A172 (cell line): ENCODE measurements at places on chromosomes 12 and 14. TPM values are rescaled to one million over a fixed set of nuclear protein-coding genes. Genes with fewer than 3 reads are reported as not detected.

SMIM10L1 gene
- 5.2 and 8.0 TPM in 2 replicates for total RNA-seq

- no peak for DNase-seq
Observed at GRCh38 chr12:121731473-121731872, 18.9 kb downstream of the TMEM120B start.

GRCh38 chr12:75505706-75506312, 5.6 kb downstream of the KRR1 start:
- DNase-seq = no peak

- DNase-seq = no peak
Observed at GRCh38 chr14:81187832-81188522, 32.8 kb downstream of the GTF2A1 start.

DNA sequence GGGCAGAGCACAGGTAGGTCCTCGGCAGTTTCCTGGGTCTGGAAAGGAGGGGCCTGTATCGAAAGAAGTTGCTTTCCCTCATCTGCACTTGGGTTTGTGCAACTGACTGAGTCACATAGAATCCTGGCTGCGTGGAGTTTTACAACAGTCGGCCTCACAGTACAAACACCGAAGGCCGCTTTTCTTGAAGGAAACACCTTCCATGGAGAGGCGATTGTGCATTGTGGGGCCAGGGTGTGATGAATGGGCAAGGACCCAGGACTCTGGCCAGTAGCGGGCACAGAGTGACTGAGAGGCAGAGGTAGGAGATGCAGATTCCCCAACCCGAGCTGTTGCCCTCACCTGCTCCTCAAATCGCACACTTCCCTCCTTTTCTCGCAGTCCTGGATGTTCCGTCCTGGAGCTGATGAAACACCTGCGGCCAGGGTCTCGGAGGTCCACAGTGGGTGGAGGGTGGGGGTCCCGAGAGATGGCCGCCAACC, 7.7 kb downstream of the CCND2 start:
- DNase-seq = no peak

GRCh38 chr14:85425507-85425906, 104.4 kb upstream of the FLRT2 start:
- no peak for DNase-seq

DNA sequence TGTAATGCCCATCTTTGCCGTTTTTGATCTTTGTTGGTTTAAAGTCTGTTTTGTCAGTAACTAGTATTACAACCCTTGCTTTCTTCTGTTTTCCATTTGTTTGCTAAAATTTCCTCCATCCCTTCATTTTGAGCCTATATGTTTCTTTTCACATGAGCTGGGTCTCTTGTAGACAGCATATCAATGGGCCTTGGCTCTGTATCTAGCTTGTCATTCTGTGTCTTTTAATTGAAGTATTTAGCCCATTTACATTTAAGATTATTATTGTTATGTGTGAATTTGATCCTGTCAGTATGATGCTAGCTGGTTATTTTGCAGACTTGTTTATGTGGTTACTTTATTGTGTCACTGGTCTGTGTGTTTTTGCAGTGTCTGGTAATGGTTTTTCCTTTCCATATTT, 913.2 kb downstream of the TRHDE start:
- no peak for DNase-seq

- DNase-seq = no peak
Observed at GRCh38 chr14:99725774-99726537, 41.9 kb downstream of the CYP46A1 start.

DNA sequence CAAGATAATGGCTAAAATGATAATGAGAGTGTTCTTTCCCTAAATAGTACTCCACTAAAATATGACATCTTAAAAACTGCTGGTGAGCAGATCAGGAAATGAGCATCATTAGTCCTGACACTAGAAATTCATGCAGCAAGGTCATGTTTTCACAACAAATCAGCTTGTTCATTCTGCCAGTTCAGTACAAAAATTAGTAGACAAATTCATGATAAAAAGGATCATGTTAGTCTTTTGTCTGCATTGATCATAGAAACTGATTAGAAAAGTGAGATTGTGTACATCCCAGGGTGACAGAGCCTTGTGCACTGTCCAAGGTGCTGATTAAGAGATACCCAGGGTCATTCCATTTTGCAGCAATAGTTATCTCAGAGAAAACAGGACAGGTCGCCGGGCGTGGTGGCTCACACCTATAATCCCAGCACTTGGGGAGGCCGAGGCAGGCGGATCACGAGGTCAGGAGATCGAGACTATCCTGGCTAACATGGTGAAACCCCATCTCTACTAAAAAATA, 163.6 kb downstream of the RIMBP2 start:
- no peak for DNase-seq

DNA sequence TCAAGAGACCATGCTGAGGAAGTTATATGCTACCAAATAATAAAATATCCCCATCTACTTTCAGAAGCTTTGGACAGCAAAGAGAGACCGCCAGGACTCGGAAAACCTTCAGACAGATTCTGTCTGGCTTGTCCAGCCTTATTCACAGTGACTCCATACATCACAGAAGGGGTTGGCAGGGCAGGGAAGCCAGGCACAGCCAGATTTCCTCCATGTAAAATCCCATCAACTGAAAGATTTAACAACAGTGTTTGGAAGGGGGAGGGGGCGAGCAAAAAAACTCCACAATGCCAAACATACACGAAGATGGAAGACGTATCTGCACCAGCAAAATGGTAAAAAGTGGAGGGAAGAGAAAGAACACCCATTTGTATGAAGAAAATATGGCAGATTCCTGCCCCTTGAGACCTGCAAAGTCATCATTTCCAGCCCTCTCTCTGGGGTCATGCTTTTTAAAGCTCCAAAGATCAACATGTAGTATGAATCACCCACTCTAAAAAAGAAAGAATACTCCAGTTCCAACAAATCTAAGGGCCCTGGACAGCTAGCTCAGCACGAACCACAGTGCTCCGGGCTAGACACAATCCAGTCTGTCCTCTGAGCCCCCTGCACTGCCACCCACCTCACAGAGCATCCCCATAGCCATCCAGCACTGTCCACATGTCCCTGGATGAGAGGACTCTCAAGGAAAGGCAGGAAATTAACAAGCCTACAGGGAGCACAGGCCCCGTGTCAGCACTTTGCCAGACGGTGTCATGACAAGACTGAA, 116.4 kb downstream of the DICER1 start:
- DNase-seq = no peak

- no peak for DNase-seq
Observed at GRCh38 chr12:23536293-23536692, 413.2 kb downstream of the SOX5 start.

AVPR1A gene
- 0.07 TPM in 1 of 2 replicates, not detected in the other for total RNA-seq

- DNase-seq = no peak
Observed at GRCh38 chr14:78872837-78873236, 702.7 kb downstream of the NRXN3 start.

TMEM233 gene
- not detected in 2 replicates for total RNA-seq

DNA sequence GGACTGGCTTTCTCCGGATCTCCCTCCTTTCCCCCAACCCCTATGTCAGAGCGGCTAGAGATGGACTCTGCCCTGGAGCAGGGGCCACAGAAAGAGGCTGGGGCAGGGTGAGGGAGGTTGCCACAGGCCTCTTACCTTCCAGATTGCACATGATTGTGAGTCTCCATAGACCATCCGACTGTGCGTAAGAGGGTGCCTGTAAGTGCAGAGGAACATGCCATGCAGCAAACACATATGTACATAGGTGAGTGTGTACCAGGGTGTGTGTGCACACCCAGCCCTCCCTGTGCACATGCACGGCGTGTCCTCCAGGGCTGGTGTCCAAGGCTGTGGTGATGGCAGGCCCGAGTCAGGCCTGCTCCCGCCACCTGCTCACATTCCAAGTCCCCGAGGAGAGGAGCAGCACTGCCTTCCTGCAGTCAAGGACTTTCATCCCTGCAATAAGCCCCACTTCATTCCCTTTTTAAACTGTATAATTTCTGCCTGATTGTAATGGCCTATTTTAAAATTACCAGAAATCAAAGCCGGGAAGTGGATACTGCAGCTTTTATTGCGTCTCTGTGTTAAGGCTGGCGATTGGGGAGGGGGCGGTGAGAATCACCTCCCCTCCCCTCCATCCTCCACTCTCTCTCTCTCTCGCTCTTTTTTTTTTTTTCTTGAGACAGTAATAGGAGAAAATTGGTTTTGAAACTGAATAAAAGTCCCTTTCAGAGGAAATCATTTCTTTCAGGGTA, 28.5 kb downstream of the FAM222A start:
- DNase-seq = no peak

DNA sequence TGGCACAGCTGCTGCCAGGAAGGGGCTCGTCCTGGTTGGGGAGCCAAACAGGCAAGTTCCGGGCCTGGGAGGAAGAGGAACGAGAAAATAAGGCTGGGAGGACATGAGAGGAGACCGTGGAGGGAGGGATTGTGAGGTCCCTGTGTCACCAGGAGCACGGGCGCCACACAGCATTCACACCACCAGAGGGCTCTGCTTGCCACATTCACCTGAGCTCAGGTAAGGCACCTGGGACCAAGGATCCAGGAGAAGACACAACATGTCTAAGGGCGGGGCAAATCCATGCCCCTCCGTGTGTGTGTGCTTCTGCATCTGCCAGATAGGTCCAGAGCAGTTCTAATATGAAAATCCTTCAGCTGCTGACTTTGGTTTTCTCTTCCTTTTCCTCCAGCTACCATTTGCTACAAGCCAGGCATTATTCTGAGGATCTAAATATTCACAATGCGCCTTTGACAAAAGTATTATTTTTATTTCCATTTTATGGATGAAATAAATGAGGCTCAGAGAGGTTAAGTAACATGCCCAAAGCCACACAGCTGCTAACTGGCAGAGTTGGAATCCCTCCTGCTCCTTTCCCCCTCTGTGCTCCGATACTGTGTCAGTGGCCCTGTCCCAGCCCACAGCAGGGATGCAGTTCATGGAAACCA, 14.6 kb downstream of the RAPGEF3 start:
- DNase-seq = no peak

PRIMA1 gene
- total RNA-seq = not detected in 2 replicates

GRCh38 chr12:111271674-111272418, 97.0 kb downstream of the PHETA1 start:
- DNase-seq = no peak

DNA sequence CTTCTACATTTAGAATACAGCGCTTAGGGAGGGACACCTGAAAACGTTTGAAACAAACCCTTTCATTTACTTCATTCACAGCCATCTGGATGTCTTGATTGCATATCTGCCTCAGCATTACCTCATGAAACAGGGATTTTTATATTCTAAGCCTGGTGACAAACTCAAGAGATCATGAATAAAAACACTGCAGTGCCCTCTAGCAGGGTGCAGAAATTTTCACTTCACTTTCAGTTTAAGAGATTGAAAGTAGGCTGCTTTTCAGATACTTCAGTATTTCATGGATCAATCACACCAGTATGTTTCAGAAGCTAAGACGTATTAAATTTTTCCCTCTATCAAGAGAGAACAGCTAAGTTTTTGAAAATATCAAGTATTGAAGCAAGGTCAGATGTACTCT, 467.8 kb downstream of the MDGA2 start:
- peak; percentile 13 for DNase-seq

BORCS5 gene
- 5.2 and 12.2 TPM in 2 replicates for total RNA-seq

DNA sequence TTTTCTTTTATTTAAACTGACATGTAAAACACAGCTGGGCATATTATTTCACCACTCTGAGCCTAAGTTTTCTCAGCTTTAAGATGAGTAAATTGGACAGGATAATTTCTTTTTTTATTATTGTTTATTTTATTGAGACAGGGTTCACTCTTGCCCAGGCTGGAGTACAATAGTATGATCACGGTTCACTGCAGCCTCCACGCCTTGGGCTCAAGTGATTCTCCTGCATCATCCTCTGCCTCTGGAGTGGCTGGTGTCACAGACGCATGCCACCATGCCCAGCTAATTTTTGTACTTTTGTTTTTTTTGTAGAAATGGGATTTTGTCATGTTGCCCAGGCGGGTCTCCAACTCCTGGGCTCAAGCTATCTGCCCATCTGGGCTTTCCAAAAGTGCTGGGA, 12.7 kb downstream of the BMAL2 start:
- no peak for DNase-seq

- DNase-seq = no peak
Observed at GRCh38 chr14:90060965-90061684, 669 bp upstream of the KCNK13 start.

TAS2R8 gene
- total RNA-seq = not detected in 2 replicates

GALNT16 gene
- 4.8 and 5.7 TPM in 2 replicates for total RNA-seq

- no peak for DNase-seq
Observed at GRCh38 chr12:71671816-71672215, 7.7 kb downstream of the THAP2 start.

NELL2 gene
- total RNA-seq = 0.72 and 3.8 TPM in 2 replicates

- DNase-seq = no peak
Observed at GRCh38 chr12:57759360-57759980, 4.6 kb downstream of the MARCHF9 start.

DNA sequence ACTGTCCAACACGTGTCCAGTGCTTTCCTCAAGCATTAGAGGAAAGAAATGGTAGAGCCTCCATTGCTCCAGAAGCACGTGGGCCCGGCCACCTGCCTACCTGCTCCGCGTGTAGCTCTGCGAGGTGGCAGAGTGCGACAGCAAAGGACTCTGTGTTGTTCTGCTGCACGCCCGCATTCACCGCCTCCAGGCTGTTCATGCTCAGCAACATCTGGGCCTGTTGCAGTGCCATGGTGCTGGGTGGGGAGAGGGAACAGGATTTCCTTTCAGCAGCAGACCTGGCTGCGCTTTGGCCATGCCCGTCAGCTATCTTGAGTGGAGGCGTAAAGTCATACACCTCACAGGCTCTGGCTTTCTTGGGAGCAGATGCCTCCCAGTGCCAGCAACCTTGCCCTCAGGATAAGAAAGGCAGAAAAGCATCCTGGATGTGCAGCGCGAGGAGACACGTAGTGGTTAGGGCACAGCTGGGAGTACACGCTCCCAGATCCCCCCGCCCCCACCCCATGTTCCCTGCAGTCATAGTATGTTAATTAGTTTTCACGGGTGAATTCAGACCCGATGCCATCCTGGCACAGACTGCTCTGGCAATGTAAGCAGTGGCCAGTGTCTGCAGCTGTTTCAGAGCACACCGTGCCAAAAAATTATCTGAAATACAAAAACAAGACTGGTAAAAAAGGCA, 25.1 kb downstream of the ANAPC5 start:
- DNase-seq = no peak

DNA sequence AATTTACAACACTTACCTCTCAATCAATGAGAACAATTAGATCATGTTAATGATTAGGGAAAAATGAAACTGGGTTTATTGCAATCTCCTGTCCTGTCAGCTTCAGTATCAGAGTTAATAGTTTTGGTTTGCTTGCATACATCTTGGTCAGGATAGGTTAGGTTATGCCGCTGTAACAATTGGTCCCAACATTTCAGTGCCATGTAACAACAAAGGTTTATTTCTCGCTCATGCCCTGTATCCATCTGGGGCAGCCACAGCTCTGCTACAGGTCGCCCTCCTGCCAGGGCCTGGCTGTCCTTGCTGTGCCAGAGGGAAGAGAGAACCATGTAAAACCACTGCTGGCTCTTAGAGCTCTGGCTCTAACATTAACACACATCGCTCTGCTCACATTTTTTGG, 30.5 kb upstream of the SPTLC2 start:
- no peak for DNase-seq

- no peak for DNase-seq
Observed at GRCh38 chr12:10849425-10849878, at the start of gene PRR4. TSS of gene PRR4 (minus strand) at chr12:10849475. CDS start at chr12:10849437, 38 bp downstream.
